Stimulated activated CD4-positive, alpha-beta T cell treated with anti-CD3 and anti-CD28 coated beads, TNF-alpha, amount 100 ng/mL, for 4 hours (primary cell): ENCODE measurements at places on chromosomes 5 and 9.

DNA sequence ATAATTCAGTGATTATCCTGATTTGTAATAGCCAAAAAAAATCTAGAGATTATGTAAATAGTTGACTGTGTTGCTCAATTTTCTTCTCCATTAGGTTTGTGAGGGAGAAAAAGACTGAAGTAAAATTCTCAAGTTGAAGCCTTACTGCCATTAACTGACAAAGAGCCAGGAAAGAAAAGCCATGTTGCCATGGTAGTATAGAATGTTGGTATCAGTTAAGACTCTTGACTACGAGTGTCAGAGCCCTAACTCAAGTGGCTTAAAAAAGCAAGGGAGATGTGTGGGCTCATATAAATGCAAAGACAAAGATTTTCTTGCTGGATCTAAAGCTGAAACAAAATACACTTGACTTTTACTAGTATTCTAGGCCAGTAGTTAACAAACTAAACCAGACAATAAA is 571.7 kb downstream of the KCTD16 start:
- no peak for DNase-seq

DNA sequence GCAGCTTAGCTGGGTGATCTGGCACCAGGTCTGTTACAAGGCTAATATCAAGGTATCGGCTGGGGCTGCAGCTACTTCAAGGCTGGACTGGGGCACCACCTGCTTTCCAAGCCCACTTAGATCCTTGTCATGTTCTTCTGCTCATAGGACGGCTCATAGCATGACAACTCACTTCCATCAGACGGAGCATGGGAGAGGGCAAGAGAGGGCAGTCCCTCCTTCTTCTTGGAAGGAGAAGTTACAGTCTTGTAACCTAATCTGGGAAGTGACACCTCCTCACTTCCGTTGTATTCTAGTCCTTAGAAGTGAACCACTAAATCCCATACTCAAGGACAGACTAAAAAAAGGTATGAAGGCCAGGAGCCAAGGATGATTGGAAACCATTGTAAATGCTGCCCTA is 258.2 kb downstream of the MAST4 start:
- DNase-seq: no peak

DNA sequence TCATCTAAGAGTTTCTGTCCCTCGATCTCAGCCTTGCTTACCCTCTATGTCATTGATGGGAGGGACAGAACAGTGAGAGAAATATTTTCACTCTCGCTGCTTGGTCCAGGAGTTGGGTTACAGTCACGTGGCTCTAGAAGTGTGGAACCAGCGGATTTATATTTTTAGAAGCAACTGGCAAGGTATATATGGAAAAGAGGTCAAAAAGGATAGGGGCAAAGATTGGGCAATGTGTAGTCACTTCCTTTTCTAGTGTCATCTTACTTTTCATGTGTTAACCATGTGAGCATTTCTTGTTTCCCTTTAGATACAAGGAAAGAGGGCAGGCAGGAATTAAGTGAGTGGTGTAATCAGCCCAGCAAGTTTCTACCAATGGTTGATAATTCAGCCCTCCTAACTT is 111.5 kb upstream of the ZNF366 start:
- no peak for DNase-seq

- DNase-seq: no peak
Measured at GRCh38 chr9:99345942-99346341, 123.9 kb downstream of the SEC61B start.

DNA sequence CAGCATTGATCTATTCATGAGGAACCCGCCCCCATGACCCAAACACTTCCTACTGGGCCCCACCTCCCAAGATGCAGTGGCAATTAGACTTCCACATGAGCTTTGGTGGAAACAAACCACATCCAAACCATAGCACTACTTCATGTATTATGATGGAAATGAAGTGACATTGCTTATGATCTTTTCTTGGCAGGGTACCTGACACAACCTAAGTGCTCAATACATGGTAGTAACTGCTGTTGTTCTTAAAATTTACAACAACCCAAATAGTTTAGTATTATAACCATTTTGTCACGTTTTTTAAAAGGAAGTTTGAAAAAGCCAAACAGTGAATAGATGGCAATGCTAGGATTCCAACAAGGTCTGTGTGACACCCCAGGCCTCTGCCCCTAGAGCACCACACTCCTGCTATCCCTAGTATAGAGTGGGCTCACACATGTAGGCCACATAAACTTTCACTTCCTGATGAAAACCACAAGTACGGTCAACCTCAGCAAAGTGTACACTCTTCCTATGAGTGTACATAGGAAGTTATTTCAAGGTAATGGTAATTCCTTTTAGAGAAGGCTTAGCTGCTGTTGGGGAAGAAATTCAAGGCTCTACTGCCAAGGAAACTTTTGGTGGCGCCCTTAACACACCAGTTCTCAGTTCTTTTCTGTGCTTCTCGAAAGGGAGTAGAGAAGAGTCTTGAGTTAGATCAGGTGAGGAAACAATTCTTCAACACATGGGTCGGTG is 97.6 kb downstream of the ARSB start:
- no peak for DNase-seq

- no peak for DNase-seq
Measured at GRCh38 chr5:39198127-39198526, 21.2 kb downstream of the FYB1 start.

- no peak for DNase-seq
Measured at GRCh38 chr9:14341437-14342122, 27.6 kb upstream of the NFIB start.
